ENCODE measurements at places on chromosomes 5 and 9.

GRCh38 chr9:111016016-111016415 lies 22.3 kb downstream of the LPAR1 start:
- no peak for DNase-seq

DNA sequence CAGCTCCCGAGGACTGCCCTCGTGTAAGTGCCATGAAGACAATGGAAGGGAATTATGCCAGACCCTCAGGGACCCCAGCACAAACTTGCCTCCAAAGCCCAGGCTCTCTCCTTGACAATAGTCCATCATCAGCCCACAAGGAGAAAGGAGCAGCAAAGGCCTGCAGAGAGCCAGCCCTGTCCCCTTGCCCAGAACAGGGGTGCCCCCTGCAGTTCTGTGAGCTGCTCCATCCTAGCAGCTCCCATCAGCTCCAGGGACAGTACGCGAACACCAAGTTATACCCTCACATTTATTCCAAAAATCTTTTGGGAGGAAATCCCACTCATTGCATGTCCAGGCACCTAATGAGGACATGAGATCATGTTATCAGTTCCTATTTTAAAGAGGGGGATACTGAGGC lies 11.1 kb downstream of the BARX1 start:
- DNase-seq: no peak

DNA sequence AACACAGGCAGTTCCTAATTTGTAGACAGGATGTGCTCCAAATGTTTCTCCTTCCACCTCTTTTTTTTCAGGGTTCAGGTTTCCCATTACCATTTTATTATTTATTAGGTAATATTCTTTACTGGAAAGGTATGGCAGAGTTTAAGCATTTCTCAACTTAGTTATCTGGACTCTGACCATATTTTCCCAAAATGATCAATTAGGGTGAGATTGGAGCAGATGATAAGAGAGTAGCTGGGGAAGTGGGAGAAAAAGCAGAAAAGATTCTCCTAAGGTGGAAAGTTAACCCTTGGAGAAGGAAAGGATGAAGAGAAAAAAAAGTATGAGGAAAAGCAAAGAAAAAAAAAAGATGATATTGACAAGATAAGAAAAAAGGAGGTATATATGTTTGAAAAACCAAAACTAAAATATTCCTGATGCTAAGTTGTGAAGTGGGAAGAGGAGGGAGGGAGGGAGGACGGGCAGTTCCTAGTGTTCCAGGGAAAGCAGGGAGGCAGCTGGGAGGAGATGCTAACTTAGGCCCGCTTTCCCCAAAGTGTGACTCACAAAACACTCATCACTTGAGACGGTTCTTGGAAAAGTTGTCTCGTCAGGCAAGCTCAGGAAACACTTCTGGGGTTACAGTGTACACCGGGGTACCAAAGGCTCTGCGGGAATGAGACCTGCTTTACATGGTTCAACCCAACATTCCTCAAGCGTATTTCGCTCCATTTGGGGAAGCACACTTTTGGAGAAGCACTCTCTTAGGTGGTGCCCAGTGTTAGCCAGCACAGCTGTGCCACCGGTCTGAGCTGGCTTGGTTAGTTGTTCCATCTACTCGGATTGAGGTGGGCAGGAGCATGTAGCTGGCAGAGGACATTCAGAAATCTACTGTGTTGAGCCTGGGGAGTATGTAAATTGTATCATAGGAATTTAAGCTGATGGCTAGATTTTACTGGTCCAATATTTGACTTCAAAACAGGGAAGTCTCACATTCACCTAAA lies 35.1 kb downstream of the B4GALT1 start:
- no peak for DNase-seq

DNA sequence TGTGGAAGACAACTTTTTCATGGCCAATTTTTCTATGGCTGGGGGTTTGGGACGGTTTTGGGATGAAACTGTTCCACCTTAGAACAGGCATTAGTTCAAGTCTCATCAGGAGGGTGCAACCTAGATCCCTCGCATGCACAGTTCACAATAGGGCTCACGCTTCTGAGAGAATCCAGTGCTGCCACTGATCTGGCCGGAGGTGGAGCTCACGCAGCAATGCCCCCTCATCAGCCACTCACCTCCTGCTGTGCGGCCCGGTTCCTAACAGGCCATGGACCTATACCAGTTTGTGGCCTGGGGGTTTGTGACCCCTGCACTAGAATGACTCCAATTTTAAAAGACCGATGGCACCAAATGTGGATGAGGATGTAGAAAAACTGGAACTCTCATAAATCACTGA lies 127.2 kb upstream of the IER5L start:
- DNase-seq: no peak

DNA sequence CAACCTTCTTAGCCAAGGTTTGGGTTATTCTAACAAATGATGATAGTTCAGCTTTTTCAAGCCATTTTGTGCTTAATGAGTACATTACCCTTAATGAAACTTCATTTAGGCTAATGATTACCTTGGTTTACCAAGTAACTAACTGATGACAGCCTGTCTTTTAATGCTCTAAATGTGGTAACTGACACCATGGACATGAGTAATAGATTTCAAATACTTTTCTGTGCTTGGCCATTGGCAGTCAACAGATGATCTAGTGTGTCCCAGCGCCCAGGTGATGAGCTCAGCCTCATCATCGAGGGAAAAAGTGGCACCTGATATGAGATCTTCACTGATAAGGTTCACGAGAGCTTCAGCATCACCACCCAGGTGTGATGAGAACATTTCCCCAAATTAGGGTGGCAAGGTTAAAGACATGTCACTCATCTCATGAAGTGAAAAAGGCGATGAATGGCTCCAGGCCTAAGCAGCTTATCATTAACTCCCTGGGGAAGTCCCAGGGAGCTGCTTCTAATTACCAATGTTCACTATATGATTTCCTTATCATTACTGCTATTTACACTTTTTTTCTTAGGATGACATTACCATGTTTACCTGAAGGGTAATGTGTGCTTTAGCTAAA lies 296.0 kb downstream of the SPOCK1 start:
- no peak for DNase-seq

GRCh38 chr5:9034649-9035048 lies 511.2 kb downstream of the SEMA5A start:
- DNase-seq: no peak

GRCh38 chr9:136681945-136682699 lies 5.1 kb downstream of the AGPAT2 start:
- DNase-seq: no peak
